ENCODE measurements at places on chromosomes 7 and 10.

- no peak for DNase-seq
Observed at GRCh38 chr7:41038211-41038610, 664.7 kb downstream of the INHBA start.

- no peak for DNase-seq
Observed at GRCh38 chr10:17503795-17504194, 49.4 kb upstream of the ST8SIA6 start.

- peak; percentile 3 for DNase-seq
Observed at GRCh38 chr7:29748286-29749099, 57.8 kb upstream of the WIPF3 start.

DNA sequence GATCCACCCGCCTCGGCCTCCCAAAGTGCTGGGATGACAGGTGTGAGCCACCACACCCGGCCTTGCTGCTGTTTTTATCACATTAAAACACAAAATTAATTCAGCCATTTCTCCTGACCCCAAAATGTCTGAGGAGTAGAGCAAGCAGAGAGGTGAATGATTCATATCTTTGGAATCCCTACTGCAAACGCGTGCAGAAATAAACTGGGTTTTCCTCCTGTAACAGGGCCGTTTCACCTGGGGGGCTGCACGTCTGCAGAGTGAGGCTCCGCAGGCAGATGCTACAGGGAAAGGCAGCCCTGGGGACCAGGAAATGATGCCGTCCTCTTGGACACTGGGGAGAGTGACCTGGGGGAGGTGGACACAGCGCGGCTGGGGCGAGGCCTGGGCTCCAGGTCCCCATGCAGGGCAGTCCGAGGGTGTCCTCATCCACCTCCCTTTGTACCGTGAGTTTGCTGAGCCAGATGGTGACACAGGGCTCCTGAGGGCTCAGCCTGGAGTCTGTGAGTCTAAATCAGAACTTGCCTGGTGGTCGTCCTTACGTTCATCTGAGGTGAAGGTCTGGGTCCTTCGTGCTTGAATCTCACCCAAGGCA lies 41.9 kb downstream of the PDGFA start:
- no peak for DNase-seq

DNA sequence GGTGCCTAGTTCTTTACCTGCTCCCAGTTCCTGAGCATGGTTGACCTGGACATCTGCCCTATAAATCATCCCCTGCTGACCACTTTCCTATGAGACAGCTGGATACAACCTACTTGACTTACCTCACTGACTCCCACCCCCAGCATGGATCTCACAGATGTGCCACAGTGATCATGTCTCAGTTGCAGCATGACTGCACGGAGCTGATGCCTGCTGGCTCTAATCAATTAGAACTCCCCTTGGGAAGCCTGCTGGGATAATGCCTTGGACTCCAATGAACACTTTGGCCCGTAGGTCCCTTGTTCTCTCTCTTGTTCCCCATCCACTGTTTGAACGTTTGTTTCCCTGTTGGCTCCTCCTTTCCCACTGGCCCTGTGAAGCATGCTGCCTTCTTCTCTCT lies 271.2 kb upstream of the IGFBP3 start:
- DNase-seq, result no peak

DNA sequence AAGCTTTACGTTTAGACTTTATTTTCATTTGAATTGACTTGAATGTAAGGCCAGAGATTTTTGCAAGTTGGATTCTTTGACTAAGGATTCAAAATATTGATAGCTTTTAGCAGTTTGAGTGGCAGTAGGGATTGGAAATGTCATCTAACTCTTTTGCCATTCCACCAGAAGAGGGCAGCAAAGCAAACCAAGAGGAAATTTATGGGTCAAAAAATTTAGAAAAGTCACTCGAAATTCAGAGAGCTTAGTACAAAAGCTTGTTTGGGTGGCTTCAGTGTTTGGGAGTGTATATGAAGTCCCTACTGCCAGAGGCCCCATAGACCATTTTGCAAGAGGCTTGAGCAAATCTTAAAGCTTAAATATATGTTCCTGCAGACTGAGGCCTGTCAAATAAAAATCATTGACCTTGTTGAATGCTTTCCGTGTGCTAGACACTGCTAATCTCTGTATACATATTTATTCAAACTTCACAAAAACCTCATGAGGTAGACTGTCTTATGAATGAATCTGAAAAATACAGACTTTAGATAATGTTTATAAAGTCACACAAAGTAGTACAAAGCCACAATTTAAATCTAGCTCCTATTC lies 44.6 kb upstream of the RSBN1L start:
- no peak for DNase-seq

- DNase-seq, result no peak
Observed at GRCh38 chr7:36021917-36022550, 131.0 kb upstream of the EEPD1 start.
